ENCODE measurements at places on chromosomes 16 and 17.

- DNase-seq, result peak; percentile 40
These were observed 532 bp downstream of the DHX40 start for GRCh38 chr17:59565959-59566324.

GRCh38 chr16:86214326-86215232, 295.7 kb upstream of the FOXF1 start:
- DNase-seq, result no peak

DNA sequence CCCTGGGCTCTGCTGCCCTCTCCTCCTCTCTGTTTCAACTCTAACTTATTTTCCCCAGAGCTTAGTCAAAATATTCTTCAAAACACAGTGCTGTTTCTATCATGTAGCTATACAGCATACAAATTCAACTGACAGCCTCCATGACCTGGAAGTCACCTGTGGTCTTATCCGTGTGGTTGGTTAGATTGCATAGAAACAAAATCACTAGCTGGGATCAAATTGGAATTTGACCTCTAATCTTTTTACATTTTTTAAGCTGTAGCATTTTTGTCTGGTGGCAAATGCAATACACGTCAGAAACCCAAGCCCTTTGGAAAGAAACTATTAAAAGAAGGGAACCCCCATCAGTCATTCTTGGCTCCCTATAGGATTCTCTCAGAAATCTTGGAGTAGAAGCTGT, 57.3 kb downstream of the ABCC12 start:
- DNase-seq, result no peak

DNA sequence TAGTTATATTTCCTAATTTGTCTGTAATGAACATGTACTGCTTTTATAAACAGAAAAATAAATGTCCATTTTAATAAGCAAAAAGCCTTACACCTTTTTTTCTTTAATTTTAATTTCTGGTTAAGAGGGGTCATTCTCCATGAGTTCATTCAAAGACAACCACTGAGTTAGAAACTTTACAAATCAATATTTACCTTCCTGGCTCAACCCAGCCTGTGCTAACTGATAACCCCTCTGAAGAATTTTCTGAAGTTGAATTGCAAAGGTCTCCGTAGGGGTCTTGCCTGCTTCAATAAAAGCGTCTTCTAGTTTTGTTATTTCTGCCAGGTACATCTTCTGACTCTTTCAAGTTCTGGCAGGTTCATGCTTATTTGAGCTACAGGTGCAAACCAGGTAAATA, 440.4 kb upstream of the SALL1 start:
- DNase-seq, result no peak

- no peak for DNase-seq
These were observed 3.6 kb downstream of the TP53I13 start for GRCh38 chr17:29571883-29572681.

DNA sequence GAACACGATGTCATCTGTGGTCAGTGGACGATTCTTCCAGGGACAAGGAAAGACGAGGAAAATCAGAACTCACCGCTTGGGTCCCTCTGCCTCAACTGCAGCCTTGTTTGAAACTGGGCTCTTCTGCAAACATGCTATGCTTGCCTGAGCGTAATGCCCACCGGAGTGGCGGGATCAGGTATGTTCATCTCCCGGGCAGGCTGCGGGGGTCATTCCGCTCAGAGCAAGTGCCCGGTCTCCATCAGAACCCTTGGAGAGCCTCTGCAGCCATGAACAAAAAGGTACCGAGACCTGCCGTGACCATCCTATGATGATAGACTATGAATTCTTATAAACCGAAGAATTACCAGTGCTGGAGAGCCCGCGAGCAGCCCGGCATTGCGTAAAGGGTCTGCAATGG, 64.5 kb upstream of the DNAH17 start:
- no peak for DNase-seq

- DNase-seq, result no peak
These were observed 32.6 kb upstream of the TAC4 start for GRCh38 chr17:49880291-49881053.

DNA sequence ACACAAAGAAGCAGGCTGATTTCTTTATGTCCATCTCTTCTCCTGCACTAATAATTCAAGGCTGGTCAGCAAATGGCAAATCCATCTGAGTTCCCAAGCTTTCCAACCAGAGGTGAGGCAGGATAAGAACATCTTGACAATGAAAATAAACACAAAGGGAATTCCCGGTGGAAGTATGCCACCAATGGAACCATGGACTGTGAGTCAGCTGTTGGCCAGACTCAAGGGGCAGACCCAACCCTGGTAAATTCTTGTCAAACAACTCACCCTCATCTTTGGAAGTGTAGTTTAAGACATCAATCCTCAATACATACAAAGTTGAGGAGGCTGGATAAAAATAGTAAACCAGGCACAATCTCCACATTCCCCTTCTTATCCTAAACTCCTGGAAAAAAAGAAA, 74.3 kb upstream of the CES5A start:
- no peak for DNase-seq

All from cerebellar nuclear complex (tissue), 1 donor.